ENCODE measurements at places on chromosomes 11 and 22. TPM values are rescaled to one million over a fixed set of nuclear protein-coding genes. Genes with fewer than 3 reads are reported as not detected.

GRCh38 chr11:7252683-7253213, 1.0 kb downstream of the SYT9 start:
- no peak for DNase-seq

GRCh38 chr11:87870086-87870485, 305.2 kb downstream of the RAB38 start:
- no peak for DNase-seq

DNA sequence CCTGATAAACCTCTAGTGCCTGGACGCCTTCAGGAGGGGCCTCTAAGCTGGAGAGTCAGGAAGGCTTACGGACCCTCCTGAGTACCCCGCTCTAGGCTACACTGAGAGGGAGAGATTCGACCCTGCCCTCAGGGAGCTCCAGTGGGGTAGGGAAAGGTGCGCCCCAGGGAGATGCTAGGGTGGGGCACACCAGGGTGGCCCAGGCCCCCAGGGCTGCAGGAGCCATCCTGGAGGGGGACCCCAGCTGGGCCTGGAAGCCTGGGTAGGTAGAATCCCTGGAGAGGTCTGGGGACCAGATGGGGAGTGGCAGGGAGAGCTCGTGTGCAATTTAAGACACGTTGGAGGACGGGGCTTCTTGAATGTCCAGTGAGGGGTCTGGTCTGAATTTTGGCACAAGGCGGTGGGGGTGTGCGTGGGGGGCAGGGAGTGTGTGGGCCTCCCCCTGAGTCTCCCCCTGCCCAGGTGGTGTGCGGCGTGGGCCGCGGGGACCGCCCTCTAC, 4.7 kb downstream of the CARNS1 start:
- no peak for DNase-seq

DNA sequence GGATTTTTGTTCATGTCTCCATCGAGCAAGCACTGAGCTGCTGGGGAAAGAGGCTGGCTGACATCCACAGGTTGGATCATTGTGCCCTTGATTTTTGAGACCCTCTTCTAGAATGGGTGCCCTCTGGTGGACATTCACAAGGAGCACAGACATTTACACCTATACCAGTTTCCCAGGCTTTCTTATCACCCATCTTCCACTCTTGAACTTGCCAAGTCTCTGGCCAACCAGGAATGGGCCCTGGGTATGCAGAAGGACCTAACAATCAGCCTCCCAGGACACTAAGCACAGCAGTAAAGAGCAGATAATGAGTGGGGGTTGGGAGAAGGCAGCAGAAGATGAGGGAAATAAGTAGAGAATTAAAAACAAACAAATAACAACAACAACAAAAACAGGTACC, 5.7 kb upstream of the INTS4 start:
- no peak for DNase-seq

GRCh38 chr11:122310766-122311165, 194.8 kb upstream of the BLID start:
- no peak for DNase-seq

The RBMXL2 gene
- polyA plus RNA-seq: 0.08 TPM

The ARFGAP2 gene
- 81.6 TPM for polyA plus RNA-seq

The C11orf86 gene
- not detected for polyA plus RNA-seq

The OR51E2 gene
- 0.53 TPM for polyA plus RNA-seq

Measured in right renal cortex interstitium (tissue), 3 donors.